Activated naive CD4-positive, alpha-beta T cell treated with anti-CD3 and anti-CD28 coated beads for 36 hours (primary cell): ENCODE measurements at places on chromosomes 1 and 21. TPM values are rescaled to one million over a fixed set of nuclear protein-coding genes. Genes with fewer than 3 reads are reported as not detected.

DNA sequence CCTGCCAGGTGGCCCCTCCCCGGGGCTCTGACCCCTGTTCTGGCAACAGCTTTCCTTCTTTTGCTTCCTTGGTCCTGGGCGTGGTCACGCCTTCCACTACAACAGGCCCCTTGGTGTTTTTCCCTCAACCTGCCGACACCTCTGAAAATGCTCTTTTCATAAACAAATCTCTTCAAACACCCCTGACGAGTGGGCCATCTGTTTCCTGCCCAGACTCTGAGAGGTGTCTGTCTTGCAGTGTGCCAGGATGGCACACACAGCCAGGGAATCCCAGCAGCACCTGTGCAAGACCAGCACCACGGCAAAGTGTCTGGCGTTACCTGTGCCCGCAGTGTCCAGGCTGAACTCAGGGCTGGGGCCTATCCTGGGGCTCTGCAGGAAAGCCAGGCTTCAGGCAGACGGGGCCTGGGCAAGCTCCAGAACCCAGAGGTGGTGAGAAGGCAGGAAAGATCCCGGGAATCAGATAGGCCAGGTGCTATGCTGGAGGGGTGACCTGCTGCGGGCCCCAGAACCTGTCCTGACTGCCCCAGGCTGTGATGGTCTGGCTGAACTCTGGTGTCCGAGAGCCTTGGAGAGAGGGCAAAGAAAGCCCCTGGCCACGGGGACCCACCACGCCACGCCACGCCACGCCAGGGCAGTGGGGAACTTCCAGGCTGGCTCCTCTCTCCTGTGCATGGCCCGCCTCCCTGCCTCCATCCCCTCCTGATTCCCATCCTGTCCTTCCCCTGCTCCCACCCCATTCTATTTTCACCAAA is 88.9 kb downstream of the SIK1 start:
- no peak for DNase-seq

DNA sequence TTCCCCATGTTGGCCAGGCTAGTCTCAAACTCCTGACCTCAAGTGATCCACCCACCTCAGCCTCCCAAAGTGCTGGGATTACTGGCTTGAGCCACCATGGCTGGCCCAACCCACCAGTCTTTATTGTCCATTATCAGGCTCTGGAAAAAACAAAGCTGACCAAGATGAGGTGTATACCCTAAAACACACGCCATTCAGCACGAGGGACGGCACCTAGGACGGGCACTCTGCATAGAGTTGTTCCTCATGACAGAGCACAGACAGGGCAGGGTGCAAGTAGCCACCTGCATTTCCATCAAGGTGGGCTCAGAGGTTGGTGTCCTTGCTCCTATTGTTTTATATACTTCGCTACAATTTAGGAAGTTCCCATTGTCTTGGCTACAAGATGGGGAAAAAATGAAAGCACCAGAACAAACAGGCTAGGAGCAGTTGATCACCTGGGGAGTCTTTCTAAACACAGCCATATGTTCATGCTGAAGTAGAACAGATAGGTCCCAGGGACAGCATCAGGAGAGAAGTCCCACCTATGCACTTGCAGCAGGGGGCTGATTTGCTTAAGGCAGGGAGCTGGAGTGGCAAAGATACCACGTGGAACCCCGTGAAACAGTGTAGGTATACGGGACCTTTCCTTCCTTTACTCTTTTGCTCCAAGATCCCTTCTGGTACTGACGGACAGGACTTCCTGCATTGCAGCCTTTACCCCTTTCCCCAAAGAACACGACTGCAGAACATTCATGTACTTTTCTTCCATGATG is 4.5 kb downstream of the KRTCAP2 start:
- no peak for DNase-seq

DNA sequence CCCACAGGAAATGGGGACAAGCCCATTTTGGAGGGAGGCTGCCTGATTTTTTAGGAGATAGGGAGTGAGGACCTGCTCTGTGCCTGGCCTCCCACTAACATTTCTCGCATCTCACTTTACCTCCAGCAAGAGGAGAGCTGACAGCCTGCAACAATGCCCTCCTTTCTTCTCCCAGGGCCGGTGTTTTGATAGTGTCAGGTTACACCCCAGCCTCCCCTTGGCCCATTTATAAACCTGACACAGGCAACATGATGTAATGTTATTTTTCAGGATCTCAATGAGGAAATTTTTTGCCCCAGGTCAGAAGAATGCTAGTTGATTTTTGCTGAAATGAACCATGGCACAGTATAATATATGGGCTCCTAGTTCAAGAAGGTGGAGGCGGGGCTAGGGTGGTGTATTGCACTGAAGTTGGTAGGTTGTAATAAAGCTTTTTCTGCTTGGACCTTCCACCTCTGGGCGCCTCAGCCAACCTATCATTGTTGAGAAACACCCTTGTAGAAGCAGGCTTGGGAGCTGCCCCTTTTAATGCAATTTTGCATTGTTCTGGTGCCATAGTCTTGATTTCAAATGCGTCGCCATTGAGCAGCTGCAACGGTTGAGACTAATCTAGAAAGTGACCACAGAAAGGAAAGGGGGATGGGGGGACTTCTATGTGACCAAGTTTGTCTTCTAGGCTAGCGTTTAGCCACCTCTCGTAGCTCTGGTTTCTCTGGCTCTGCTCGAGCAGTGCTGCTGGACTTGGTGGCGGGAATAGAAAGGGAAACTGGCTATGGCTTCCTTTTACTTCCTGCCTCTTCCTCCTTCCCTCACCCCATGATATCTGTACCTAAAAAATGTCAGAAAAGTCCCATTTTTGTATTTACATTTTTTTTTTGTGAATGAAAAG is 53.0 kb downstream of the PBX1 start:
- DNase-seq = no peak

DNA sequence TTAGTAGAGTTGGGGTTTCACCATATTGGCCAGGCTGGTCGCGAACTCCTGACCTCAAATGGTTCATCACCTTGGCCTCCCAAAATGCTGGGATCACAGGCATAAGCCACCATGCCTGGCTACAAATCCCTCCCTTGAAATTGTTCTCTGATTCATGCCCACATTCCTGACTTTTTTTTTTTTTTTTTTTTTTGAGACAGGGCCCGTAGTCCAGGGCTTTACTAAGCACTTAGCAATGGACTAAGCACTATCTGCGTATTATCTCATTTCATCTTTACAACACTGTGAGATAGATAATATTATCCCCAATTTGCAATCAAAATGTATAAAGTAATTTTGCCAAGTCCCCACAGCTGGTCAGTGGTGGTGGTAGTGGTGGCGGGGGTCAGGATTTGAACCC is 58.9 kb downstream of the VWA5B1 start:
- DNase-seq = no peak

DNA sequence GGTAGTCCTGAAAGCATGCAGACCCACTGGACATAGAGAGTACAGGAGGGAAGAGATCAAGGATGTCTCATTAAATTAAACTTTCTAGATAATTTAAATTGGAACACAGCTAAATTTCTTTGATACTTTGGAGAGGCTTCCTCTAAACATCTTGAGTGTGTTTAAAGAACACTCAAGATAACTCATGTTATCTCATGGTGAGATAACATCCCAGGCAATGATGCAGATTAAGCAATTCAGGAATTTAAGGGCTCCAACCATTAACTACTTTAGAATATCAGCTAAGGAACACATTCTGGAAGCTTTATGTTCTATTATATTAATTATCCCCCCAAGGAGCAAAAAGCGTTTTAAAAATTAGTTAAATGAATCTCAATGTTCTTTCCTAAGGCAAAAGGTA is 289.2 kb upstream of the RUNX1 start:
- no peak for DNase-seq

- no peak for DNase-seq
These were observed 4.4 kb downstream of the THAP3 start for GRCh38 chr1:6628971-6629479.

- DNase-seq = no peak
These were observed 75.1 kb upstream of the NRIP1 start for GRCh38 chr21:15139898-15140297.

DNA sequence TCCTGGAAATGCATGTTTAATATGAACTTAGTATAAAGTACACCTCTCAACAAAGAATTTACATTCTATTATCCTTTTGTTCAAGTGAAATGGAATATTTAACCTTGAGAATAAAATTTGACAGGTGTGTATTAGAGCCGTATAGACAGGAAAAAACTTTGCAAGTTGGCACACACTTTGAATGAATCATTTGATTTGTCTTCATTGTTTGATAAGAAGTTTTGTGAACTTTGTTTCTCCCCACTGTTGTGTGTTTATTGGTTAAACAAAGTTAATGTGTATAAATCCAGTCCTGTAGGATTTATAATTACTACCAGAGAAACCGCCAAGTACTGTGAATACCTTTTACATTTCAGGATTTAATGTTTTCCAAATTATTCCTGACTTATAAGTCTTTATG is 2.0 kb downstream of the SYDE2 start:
- DNase-seq = no peak

DNA sequence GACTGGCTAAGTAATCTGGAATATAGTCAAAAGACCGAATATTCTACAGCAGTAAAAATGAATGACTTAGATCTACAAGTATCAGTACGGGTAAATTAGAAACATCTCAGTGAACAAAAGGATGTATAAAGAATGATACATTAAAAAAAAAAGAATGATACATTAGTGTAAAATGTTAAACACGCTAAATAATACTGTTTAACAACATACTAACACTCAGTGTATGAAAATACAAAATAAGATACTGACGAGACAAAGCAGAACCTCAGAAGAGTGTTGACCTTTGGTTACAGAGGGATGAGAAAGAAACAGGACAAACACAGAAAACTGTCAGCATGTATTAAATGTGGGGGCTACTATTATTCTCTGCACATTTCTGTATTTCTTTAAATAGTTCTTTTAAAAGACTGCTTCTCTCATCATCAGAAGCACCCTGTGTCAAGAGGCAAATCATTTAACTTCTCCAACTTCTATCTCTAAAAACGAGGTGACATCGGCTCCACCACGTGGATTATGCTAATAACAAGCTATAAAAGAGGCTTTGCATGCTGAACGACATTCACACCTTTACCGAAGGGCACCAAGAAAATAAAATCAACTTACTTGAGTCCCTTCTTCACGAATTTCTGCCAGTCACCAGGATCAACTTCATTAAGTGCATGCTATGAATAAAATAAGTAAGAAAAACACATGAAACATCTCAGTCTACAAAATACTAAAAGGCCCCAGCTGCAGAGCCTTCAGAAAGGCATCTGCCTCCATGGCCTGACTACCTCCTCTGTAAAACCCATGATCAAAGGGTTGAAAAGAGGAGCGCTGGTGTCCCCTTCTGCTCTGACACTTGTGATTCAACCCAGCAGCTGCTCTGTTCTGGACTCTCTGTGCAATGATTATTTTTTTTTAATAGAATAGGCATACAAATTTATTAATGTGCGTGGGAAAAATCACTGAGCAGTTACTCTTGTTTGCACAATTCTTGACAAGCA is 42.5 kb downstream of the MRAP start:
- DNase-seq = no peak

DNA sequence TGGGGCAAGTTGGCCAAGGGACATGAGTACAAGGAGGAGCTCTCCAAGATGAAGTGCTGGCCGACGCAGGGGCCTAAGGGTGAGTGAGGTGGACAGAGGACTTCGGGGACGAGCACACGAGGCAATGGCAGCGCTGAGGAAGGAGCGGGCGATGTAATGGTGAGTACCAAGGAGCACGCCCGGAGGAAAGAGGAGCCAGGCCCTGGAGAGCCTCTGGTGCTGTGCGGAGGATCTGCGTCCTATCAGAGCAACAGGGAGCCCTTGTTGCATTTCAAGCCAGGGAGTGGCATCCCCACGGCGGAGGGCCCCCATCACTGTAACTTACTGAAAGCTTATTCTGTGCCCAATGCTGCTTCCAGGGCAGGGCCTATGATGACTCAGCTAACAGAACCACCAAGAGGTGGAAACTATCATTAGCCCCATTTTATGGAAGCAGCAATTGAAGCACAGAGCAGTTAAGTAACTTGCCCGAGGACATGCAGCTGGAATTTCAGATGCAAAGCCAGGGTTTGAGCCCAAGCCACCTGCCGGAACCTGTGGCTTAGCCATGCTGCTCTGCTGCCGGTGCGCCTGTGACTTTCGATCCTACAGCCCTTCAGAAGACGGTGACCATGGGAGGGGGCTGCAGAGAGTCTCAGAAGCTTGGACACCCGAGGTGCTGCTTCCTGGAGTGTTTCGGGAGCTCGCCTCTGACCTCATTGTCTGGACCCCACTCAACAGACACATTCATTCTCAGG is 17.6 kb upstream of the AJAP1 start:
- DNase-seq = no peak

DNA sequence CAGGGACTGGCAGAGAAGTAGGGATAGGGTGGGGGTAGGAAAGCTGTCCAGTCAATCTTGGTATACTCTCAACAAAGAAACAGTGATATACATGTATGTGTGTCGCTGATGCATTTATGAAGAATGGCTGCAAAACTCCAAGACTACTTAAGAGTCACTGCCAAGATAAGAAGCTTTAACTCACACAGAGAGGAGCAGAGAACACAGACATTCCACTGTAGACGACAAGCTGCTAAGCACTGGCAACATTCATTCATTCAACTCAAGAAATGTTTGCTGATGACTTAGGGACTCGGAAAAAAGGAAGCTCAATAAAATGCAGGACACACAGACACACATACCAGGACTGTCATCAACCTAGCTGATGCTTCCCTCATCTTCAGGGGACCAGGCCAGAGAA is 5.5 kb downstream of the CTNNBIP1 start:
- DNase-seq = no peak

- no peak for DNase-seq
These were observed 15.1 kb upstream of the IL22RA1 start for GRCh38 chr1:24157918-24158481.

DNA sequence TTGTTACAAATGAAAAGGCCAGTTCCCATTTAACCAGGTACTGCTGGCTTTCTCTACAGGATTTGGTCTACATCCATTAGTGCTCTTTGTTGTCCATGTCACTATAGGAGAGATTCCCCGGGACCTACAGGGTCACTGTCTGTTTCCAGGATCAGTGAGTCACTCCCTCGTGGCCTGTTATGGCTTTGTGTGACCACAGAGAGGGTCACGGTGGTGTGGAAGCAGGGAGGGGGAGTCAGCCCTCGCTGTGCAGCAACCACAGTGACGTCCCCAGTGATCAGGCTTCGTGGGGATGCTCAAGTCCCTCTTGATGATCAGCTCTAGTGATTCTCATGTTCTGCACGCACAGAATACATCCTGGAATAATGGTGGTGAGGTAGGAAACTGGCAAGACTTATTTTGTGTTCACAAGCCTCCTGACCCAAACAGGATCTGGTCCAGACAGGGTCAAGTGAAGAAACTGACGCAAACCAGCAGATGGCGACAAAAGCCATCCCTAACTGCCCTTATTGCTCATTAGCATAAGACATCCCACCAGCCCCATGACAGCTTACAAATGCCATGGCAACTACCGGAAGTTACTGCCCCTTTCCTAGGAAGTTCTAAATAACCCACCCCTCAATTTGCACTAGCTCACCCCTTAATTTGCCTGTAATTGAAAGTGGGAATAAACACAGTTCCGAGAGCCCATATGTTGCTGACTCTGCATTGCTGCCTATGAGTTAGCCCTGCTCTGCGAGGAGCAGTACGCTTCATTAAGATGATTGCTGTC is 98.5 kb downstream of the DISC1 start:
- peak; percentile 43 for DNase-seq

GRCh38 chr1:161999301-162000052 is 24.2 kb downstream of the OLFML2B start:
- no peak for DNase-seq

Gene EPHB2
- total RNA-seq = not detected

Gene HFM1
- total RNA-seq = not detected

Gene GUK1
- total RNA-seq = 206 TPM

Gene GJB3
- total RNA-seq = not detected
